Activated naive CD8-positive, alpha-beta T cell treated with anti-CD3 and anti-CD28 coated beads, Interleukin-2, amount 50 U/mL, for 16 hours (primary cell): ENCODE measurements at places on chromosomes 3 and 15.

DNA sequence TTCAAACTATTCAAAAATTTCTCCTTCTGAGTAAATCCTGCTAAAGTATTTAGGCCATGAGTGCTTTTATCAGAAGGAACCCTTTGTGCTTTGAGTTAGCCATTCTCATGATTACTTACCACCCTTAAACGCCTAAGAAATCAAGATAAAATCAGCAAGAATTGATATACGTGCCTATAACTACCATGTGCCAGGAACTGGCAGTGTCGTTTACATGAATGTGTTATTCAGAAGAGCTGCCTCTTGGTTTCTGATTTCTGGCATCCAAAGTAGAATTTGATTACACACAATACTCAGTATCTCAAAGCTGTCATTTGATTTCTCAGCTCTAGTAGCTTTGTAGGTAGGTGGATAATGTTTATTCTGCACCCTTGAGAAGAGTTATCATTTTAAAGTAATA, 351.3 kb upstream of the CCDC54 start:
- no peak for DNase-seq

- no peak for DNase-seq
Measured at GRCh38 chr3:182255158-182255557, 538.1 kb upstream of the ATP11B start.

DNA sequence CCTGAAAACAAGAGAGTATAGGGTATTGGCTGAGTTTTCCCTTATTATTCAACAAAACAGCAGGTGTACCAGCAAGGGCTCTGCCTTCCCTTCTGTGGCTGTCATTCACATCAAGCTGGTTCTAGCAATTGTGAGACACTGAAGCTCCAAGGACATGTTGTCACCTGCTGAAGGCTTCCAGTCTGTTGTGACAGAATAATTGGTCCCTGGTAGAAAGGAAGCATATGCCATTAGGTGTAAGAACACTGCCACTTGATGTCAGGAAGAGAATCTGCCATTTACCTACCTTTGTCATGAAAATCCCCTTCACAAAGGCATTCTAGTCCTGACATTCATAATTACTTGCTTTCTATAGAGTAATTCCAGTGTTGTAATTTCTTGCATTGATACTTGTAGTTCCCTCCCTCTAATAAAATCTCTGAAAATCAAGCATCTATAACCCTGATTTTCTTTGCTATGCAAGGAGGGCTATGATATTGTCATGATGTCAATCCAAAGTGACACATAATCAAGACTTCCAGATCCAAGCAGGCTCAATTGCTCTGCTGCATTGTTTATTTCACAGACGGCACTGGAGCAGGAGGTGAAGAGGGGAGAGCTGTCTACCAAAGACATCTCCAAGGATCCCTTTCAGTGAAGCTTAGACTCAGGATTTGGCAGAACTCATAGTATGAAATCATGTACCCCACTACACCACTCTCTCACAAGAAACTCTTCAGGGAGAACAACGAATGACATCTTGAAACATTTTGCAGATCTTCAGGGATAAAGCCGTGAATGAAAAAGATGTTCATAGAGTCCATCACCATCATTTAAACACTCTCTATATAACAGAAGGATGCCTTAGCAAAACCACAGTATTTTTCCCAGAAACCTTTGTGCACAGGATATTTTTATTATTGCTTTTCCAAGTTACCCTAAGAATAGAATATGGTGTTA, 425.3 kb downstream of the RBMS3 start:
- DNase-seq = no peak

DNA sequence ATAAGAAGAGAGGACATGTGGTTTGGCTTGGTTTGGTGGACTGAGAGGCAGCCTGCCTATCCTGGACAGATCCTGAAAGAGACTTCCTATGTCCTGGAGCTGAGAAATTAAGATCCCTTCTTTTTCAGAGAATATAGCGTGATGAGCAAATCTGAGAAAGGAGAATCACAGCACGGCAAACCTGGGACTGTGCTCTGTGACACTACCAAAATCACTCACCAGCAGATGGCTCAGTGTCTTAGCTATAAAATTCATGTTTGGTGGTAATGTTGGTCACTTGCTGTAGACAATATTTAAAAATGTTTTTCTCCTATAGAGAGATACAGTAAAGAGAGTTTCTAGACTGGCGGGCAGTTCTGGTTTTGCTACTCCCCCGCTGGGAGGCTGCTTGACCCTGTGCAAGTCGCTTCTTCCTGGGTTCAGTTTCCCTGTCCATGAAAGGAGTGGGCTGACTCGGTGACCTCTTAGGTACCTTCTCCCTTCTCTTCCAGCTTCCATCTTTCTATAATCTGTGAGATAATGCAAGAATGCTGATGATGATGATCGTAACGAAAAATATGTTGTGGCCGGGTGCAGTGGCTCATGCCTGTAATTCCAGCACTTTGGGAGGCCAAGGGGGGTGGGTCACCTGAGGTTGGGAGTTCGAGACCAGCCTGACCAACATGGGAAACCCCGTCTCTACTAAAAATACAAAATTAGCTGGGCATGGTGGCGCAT, 7.6 kb upstream of the HES1 start:
- no peak for DNase-seq

GRCh38 chr3:108403686-108404345, 106.6 kb downstream of the MYH15 start:
- no peak for DNase-seq
